NCI-H510A (cell line): ENCODE measurements at places on chromosomes 3 and 15.

DNA sequence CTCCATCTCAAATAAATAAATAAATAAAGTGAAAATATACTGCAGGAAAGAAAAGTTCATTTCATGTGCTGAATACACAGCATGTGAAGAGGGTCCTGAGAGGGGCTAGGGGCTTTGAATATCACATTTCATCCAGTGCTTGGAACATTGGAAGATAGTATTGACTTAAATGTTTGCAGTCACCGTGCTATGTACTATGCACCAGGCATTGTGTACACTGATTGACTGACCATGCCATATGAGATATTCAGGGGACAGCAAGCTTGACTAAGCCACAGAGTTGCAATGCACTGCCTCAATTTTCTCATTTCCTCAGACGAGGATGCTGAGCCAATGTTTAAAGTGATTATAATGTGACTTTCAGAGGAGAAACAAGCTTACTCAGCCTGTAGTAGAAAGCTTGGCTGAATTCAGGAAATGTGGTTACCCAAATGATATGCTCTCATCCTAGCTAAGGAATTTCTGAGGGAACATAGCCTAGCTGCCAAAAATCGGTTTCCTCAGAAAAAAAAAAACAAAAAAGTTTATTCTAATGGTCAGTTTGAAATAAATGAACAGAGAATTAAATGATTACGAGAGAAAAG, 557.9 kb downstream of the FGF12 start:
- no peak for DNase-seq

GRCh38 chr3:41991437-41991836, 29.5 kb upstream of the ULK4 start:
- DNase-seq, result no peak

GRCh38 chr15:58852347-58852746, 81.1 kb downstream of the SLTM start:
- DNase-seq, result no peak

DNA sequence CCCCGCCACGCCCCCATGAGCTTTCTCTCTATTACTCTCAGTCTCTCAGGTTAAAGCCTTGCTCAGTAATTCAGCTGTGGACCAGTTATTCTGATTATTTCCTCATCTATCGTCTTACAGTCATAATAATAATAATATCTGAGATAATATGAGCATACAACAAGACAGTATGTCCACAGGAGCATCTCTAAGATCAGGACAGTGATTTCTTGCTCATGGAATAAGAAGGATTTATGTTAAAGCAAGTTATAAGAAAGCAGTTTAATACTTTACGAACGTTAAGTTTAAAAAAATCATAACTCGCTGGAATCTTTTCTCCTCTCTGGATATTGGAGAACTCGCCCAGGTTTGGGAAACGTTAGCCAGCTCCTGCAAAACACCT, 643 bp upstream of the LMCD1 start:
- no peak for DNase-seq

DNA sequence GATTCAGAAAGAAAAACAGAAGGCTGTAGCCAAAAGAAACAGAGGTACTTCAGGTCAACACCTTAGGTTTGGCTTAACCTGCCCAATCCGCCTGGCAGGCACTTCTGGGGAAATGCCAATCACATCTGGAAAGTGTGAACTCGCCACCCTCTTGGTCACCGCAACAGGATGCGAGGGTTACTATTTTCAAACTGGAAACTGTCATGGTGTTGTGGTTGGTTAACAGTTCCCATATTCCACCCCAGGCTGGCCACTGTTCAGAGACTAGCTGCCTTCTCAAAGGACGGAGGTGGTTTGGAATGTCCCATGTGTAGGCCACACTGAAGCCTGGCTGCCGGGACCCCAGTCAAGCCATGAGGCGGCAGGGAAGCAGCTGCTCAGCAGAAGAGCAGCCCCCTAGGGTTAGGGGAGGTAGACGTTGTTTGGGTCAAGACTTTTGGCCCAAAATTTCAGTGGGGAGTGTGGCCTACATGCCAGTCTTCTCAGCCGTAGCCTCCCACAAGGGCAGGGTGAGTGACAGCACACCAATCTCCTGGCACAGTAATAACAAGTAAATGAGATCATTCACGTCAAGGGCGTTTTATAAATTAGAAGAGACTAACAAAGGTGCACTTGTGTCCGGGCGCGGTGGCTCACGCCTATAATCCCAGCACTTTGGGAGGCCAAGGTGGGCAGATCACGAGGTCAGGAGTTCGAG, 54.6 kb downstream of the UMPS start:
- no peak for DNase-seq

DNA sequence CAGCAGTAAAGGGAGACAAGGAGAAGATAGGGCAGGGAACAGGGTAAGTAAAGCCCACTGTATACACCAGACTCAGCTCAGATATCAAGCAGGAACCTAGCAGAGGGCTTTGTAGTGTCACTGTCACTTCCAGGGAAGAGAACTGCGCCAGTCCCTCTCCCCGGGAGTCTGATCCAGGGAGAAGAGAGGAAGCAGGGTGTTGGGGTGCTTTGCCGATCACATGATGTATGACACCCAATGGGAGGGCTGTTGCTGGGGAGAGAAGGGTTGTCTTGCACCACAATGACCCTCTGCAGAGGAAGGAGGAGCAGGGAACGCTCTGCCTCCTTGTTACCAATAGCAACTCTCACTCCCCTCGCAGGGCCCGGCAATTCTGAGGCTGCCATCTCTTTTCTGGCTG, 147.2 kb upstream of the SLC2A2 start:
- no peak for DNase-seq

DNA sequence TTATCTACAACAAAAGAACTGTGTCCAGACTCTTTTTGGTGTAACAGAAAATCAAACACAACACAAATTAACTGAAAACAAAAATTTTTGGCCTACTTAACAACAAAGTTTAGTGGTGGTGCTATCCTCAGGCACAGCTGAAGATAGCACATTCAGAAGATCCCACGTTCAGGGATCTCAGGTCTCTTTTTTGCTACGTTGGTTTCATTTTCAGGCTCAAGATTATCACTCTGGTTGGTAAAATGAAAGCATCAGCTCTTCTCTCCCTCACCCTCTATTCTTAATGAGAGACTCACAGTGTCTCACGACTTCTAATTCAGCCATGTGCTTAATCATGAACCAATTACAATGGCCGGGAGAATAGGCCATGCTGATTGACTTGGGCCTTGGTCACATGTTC, 146.9 kb upstream of the PTPRG start:
- no peak for DNase-seq

- DNase-seq, result no peak
These were observed 113.4 kb upstream of the MRPS22 start for GRCh38 chr3:139230391-139230790.

- DNase-seq, result no peak
These were observed 369.0 kb downstream of the SV2B start for GRCh38 chr15:91468871-91469580.

DNA sequence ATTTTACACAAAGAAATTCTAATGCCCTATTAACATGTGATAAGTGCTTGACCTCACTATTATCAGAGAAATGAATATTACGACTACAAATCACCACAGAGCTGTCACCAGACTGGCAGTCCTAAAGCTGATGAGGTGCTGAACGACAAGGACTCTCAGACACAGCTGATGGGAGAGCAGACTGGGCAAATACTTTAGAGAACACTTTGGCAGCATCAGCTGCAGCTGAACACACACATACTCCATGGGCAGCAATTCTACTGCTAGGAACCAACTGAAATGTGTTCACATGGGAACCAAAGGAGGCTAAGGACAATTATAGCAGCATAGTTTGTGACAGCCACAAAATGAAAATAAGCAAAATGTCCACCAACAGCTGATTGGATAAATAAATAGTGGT, 45.5 kb downstream of the SUSD5 start:
- DNase-seq, result peak; percentile 58

- no peak for DNase-seq
These were observed 317.5 kb upstream of the CNTN6 start for GRCh38 chr3:775178-775880.

DNA sequence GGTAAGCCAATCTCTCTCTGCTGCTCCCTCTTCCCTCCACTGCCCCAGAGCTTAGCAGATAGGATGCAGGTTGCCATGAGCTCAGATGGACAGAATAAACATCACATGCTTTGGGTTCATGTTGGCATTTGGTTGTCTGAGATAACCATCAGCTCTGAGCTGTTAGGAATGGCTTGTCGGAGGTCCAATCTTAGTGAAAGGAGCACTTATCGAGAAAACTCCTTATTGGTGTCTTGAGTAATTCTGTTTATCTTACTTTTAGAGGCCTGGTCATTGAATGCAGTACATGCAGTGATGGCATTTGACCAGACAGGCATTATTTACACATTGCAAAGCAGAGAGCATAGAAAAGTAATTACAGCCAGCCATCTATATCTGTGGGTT, 99.7 kb downstream of the CEMIP start:
- DNase-seq, result no peak

DNA sequence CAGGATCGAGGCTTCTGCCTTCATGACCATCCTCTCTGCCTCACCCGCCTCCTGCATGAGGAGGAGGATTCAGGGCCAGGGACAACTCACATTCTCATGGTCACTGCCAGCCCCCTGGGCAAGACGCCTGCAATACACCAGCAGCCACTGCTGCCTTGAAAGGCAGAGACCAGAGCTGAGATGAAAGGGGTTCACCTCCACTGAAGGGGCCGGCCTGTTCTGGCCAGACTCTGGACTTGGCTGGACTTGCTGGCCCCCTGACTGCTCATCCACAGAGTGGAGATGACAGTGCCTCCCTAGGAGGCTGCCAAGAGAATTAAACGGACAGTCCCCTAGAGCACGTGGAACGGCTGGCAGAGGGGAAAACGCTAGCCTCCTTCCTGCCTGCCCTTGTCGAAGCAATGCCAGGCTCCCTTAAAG, 35.2 kb downstream of the MGLL start:
- DNase-seq, result no peak

GRCh38 chr15:40389824-40390595, 7.5 kb downstream of the KNSTRN start:
- DNase-seq, result no peak

DNA sequence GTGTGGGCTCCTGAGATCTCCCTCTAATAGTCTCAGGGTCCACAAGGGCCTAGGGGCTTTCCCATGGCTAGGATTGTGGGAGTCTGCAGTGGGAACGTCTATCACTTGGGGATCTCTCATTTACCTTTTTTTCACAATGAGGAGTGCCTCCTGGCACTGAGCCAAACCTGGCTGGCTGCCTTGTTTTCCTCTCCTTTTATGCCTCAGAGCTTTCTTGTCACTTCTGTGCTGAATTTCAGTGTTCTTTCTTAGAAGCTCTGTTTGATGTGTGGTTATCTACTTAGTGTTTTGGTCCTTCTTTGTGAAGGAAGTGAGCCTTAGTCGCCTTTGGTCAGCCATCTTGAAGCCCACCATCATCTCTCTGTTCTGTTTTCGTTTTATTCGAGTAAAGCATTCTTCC, 33.9 kb downstream of the DOCK3 start:
- DNase-seq, result no peak

- DNase-seq, result peak; percentile 19
These were observed 84.5 kb upstream of the ATP10A start for GRCh38 chr15:25947323-25948314.

DNA sequence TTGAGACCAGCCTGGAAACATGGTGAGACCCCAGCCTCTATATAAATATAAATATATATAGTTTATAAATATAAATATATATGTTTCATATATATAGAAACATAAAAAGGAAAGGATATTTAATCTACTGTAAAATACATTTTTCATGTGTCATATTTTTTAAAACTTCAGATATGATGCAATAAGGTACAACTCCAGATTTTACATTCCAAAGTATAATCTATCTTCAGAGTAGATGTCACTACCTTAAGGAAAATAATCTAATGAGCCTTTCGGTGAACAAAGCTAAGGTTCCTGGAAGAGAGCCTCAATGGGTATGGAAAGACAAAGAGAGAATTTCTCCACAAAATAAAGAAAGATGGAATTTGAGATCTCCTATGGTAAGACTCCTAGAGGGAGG, 16.9 kb downstream of the EFHB start:
- DNase-seq, result no peak

DNA sequence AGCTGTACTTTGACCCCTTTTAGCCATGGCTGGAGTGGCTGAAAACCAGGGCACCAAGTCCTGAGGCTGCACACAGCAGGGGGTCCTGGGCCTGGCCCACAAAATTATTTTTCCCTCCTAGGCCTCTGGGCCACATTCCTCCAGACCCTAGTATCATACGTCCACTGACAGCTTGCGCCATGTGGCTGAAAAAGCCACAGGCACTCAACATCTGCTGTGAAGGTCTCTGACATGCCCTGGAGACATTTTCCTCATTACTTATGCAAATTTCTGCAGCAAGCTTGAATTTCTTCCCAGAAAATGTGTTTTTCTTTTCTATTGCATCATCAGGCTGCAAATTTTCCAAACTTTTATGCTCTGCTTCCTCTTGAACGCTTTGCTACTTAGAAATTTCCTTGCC, 239.0 kb downstream of the SQOR start:
- DNase-seq, result no peak

DNA sequence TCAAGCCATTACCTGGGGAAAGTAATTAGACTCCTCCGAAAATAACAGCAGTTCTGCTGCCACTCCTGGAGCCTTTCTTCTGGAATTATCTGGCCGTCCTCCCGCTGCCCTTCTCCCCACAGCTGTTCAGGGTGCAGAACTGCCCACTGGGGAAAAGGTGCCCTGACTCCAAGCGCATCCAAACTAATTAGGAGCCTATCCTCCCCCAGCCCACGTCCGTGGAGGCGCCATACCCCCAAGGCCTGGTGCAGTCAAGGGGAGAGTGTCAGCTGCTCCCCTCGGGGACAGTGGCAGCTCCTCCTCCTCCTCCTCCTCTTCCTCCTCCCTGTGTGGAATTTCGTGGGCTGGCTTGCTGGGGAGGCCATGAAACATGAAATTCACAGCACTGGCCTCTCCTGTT, 177.2 kb downstream of the XXYLT1 start:
- no peak for DNase-seq

- DNase-seq, result no peak
These were observed 231.6 kb downstream of the XXYLT1 start for GRCh38 chr3:195039180-195039843.

DNA sequence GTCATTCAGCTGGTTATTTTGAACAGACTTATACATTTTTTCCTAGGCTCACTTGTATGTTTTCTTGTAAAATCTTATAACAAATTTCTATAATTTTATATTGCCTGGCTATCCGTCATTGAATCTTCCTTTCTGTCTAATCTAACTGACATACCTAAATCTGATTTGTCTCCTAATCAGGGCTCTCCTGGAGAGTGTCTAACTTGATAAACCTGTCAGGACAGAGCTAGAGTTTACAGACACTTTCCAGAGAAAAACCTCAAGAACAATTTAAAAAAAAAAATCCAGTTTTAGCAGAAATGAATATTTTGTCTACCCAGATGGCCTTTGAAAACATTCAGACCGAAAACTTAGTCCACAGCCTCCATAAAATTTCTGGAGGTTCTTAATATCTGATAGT, 1305.8 kb downstream of the ROBO1 start:
- no peak for DNase-seq

GRCh38 chr3:42680806-42681205, 4.5 kb upstream of the KLHL40 start:
- DNase-seq, result no peak

GRCh38 chr15:69906256-69907185, 191.2 kb downstream of the TLE3 start:
- no peak for DNase-seq

- no peak for DNase-seq
These were observed 599.0 kb downstream of the MAGI1 start for GRCh38 chr3:65439641-65440284.
